M059J (cell line): ENCODE measurements at places on chromosomes 1 and 21. TPM values are rescaled to one million over a fixed set of nuclear protein-coding genes. Genes with fewer than 3 reads are reported as not detected.

DAP3 gene
- total RNA-seq: 116 and 197 TPM in 2 replicates

SIK1 gene
- 1.2 and 3.6 TPM in 2 replicates for total RNA-seq

TNFSF4 gene
- 14.6 and 14.7 TPM in 2 replicates for total RNA-seq

FMO1 gene
- not detected in 2 replicates for total RNA-seq

HSD17B7 gene
- 45.5 and 57.2 TPM in 2 replicates for total RNA-seq

AK4 gene
- total RNA-seq: 36.2 and 49.0 TPM in 2 replicates

SGIP1 gene
- total RNA-seq: 3.9 and 5.8 TPM in 2 replicates

MIXL1 gene
- total RNA-seq: not detected in 2 replicates

- DNase-seq: no peak
These were observed 25.1 kb upstream of the PLXNA2 start for GRCh38 chr1:208269338-208269666.

DNA sequence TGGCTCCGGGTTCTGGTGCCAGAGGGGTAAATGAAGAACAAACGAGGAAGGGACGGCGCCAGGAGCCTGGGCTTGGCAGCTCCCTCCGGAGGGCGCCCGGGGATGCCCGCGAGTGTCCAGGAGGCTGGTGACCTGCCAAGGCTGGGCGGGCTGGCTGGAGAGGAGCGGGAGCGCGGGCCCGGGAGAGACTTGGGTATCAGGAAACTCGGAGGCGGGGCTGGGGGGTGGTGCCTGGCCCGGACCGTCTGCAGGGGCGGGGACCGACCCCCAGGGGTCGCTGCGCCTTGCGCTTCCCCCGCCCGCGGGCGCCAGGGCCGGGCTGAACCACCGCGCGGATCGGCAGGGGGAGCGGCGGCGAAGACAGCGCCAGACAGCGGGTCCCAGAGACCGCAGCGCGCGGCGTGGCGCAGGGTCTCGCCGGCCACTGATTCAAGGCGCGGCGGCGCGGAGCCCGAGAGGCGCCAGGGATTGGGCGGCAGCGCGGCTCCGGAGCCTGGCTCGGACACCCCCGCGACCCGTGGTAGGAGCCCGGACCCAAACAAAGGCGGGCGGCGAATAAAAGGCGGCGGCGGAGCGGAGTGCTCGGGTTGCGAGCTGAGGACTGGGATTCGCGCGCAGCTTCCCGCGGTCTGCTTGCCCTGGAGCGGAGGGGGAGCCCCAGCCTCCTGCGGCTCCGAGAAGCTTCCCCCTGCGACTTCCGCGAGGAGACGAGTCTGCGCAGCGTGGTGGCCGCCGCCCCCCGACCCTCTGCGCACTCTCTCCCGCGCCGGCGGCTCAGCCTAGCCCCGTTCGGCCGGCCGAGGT, at the start of gene DISP3:
TSS of gene DISP3 (plus strand) at position 585 of the 804 bp plus-strand sequence. CDS start 21,838 bp downstream, outside the sequence.
- DNase-seq: peak; percentile 58

GRCh38 chr1:183090391-183091006, 67.3 kb downstream of the LAMC1 start:
- no peak for DNase-seq

GRCh38 chr1:104592926-104593325, 843.2 kb downstream of the AMY1C start:
- no peak for DNase-seq

GRCh38 chr21:43892984-43893535, 28.0 kb downstream of the AGPAT3 start:
- DNase-seq: no peak

- DNase-seq: no peak
These were observed 148.0 kb downstream of the GALNT2 start for GRCh38 chr1:230215031-230215430.

- peak; percentile 99 for DNase-seq
These were observed 4.9 kb downstream of the SH3BGRL3 start for GRCh38 chr1:26284597-26285347.

DNA sequence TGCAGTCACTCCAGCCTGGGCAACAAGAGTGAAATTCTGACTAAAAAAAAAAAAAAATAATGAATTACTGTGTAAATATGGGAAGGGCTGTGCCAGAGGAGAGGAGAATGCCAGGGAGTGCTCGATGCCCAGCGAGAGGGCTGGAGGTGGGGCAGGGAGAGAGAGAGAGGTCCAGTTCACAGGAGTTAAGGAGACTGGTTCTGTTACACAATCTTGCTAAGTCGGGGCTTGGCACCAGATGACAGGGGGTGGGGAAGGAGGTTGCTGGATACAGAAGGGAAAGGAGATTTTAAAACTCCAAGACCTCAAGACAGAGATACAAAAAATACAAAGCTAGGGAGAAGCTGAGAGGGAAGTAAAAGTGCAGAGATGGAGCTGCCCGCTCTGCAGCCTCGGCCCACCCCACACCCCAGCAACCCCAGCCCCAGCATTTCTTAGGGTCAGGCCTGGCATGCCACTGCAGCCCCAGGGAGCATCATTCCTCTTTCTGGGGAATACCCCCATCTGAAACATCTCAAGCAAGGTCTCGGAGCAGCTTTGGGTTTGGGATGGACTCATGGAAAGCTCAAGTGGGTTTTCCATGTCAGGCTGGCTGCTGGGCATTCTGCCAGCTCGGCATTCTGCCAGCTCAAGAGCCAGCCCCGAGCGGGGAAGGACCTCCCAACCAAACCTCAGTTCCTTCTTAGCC, 991 bp downstream of the SELENBP1 start:
- peak; percentile 19 for DNase-seq

GRCh38 chr1:172117800-172118199, 276.5 kb downstream of the DNM3 start:
- DNase-seq: peak; percentile 66

GRCh38 chr1:21829294-21829693, 17.2 kb downstream of the LDLRAD2 start:
- no peak for DNase-seq

GRCh38 chr1:178672434-178672833, 52.6 kb upstream of the RALGPS2 start:
- no peak for DNase-seq

DNA sequence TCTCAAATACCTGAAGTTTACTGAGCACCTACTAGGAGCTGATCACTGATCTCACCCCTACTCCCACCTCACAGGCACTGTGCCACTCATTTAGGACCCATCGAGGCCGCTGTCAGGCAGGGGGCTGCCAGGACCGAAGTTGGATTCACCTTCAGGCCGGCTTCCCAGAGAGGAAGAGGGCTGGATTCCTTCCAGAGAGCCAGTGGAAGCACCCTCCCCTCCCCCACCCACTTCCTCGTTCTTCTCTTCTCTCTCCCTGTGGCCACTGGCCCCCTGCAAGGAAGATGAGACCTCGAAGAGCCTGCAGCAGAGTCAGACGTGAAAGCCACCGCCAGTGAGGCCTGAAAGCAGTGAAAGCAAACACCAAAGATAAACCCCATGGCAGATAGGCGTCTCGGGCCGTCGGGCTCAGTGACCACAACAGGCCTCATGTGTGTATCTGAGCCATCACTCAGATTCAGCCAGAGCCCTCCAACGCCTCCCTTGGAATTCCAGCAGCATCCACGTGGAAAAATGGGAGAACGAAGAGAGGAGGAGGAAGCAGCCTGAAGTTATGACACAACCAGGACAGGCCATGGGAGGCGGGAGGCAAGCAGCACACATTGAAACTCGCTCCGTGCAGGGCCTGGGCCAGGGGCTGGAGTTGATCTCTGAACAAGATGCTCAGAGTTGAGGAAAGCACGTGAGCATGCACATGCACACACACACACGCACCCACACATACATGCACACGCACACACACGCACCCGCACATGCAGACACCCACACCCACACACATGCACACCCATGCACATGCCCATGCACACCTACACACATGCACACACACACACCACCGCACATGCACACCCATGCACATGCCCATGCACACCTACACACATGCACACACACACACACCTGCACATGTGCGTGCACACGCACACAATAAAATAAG, 6.2 kb upstream of the AGTRAP start:
- no peak for DNase-seq

DNA sequence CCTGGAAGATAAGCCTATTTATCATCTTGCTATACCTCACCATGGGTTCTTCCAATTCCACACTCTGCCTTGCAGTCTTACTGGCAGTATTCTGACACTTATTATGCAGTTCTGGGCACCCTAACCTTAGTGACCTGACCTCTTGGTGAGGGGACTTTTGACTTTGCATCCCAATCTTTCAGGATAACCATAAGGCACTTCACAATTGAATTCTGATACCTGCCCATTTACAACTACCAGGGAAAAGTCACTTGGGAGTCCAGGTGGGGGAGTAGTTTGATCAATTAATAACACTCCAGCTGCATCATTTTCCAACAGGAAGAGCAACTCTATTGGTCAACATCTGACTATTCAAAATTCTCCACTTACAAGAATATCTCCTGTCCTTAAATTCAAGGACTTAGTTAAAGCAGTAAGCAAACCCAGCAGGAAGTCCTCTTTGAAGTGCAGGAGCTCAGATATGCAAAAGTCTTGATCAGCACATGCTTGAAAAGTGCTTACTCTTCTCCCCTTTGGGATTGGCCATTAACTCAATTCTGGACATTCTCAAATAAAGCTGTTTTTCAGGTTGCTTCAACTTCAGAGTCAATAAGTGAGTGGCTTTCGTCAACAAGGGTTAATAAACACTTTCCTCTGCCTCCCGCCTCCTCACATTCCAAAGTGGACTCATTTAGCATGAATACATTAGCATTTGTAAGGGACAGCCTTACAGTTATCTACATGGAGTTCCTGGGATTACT, 177.4 kb upstream of the NRIP1 start:
- DNase-seq: no peak

DNA sequence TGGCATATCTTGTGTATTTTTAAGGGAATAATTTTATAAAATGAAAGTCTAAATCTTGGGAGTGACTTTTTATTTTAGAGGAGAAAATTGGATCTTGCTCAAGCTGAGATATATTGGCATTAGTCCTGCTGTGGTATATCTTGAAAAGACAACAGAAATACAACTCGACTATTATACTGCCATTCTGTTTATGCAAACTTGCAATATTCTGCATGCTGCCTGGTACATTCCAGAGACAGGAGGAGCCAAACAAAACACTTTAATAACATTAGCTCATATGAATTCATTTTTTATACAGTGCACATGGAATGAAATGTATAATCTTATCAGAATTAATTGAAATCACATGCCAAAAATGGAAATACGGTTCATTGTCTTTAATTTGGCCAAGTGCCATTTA, 176.0 kb upstream of the NRIP1 start:
- DNase-seq: no peak

DNA sequence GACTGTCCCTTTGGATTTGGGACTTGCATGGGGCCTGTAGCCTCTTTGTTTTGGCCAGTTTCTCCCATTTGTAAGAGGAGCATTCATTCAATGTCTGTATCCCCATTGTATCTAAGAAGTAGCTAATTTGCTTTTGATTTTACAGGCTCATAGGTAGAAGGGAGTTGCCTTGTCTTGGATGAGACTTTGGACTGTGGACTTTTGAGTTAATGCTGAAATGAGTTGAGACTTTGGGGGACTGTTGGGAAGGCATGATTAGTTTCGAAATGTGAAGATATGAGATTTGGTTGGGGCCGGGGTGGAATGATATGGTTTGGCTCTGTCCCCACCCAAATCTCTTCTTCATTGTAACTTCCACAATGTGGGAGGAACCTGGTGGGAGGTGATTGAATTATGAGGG, 151.7 kb downstream of the PRDM2 start:
- DNase-seq: no peak

GRCh38 chr1:183946320-183946613, 91.3 kb downstream of the COLGALT2 start:
- no peak for DNase-seq

- no peak for DNase-seq
These were observed 5.8 kb upstream of the LCE6A start for GRCh38 chr1:152836870-152837269.

DNA sequence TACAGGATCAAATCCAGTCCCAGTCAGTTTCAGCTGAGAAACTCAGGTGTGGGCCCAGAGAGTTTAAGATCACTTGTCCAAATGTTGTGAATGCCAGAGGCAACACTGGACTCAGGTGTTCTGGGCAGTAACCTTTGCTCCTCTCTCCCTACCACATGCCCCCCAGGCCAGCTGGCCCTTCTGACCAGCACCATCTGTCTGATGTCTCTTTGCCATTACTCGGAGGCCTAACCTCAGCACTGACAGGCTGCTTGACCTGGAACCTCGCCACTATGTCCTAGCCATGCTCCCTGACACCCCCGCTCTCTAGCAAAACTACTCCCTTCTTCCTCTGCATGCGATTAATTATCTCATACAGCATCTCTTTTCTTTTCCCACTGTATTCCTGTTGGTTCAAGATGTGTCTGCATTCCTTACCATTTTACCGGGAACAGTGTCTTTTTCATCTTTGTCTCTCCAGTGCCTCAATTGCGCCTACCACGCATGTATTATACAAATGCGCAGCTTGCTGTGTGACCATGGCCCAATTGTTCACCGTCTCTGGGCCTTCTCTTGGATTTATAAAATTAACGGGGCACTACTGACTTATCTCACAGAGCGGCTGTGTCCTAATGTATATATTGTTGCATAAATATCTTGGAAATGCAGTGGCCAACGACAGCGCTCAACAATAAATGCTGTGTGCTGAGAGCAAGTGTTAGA, 159.5 kb upstream of the IRF2BP2 start:
- no peak for DNase-seq

DNA sequence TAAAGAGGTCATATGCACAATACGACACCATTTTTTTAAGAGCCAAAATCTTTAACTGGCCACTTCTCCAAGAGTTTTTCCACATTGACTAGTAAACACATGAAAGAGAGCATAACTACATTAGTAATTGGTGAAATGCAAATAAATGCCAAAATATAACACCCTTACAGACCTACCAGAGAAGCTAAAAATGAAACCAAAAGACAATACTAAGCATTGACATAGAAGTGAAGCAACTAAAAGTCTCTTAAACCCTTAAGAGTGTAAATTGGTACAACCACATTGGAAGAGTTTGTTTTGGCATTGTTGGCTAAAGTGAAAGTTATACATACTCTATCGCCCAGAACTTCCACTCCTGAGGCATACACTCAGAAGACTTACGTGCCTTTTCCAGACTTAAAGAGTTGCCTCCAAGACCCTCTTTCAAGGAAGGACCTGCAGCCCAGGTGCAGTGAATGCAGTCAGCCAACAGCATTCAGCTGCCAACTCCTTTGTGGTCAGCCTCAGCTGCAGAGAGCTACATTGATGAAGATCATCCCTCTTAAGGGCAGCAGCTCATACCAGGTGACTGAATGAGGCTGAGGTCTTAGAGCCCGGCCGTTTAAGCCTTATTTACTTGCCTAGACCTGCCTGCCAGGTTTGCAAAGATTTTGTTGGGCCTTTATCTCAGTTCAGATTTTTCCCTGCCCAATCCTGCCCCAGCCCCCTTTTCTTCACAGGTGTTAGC, 839.1 kb upstream of the ADGRL2 start:
- no peak for DNase-seq
